ENCODE measurements at places on chromosomes 3 and 15.

GRCh38 chr3:11536936-11537612, 106.6 kb downstream of the VGLL4 start:
- no peak for DNase-seq
- H3K4me3 ChIP-seq, result no peak overlapping the region
- H3K27me3 ChIP-seq, result no peaks in the 10 kb centered on the region

DNA sequence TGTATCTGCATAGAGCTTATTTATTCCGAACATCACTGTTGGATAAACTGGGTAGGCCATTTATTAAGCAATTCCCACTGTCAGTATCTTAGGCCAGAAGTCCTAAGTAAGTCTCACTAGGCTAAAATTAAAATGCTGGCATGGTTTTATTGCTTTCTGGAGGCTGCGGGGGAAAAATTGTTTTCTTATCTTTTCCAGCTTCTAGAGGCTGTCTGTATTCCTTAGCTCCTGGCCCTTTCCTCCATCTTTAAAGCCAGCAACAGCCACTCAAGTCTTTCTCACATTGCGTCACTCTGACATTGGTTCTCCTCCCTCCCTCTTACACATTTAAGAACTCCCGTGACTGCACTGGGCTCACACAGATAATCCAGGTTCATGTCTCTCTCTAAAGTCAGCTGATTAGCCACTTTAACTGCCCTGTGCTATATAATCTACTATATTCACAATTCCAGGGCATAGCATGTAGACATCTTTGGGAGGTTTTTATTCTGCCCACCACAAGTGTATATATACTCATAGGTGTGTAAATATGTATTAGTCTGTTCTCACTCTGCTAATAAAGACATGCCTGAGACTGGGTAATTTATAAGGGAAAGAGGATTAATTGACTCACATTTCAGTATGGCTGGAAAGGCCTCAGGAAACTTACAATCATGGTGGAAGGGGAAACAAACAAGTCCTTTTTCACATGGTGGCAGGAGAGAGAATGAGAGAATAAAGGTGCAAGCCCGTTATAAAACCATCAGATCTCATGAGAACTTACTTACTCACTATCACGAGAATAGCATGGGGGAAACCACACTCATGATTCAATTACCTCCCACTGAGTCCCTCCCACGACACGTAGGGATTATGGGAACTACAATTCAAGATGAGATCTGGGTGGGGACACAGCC, 113.5 kb upstream of the SLC7A14 start:
- H3K4me3 ChIP-seq, result no peak overlapping the region
- H3K27me3 ChIP-seq, result no peaks in the 10 kb centered on the region
- no peak overlapping the region for H3K27ac ChIP-seq
- H3K36me3 ChIP-seq, result no peaks in the 10 kb centered on the region
- no peak for DNase-seq

DNA sequence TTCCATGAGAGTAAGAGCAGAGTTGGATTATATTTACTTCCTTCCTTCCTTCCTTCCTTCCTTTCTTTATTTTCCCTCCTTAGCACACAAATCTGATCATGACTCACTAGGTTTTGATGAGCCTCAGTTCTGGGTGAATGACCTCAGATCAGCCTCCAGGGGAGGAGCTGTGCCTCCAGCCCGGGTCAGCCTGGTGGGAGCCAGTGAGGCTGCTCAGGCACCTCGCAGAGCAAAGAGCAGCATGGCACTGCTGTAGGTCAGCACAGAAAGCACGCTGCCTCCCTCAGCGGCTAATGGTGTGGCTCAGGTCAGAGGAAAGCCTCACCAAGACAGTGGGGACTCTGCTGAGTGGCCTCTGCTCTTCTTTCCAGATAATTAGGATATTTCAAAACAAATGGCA, 108.5 kb downstream of the SYNPR start:
- H3K36me3 ChIP-seq, result no peaks in the 10 kb centered on the region
- no peak overlapping the region for H3K27ac ChIP-seq
- H3K27me3 ChIP-seq, result no peaks in the 10 kb centered on the region
- H3K4me3 ChIP-seq, result no peak overlapping the region
- no peak for DNase-seq

GRCh38 chr3:178823591-178824246, 247.9 kb downstream of the ZMAT3 start:
- no peak overlapping the region for H3K27ac ChIP-seq
- H3K4me3 ChIP-seq, result no peak overlapping the region
- H3K27me3 ChIP-seq, result no peaks in the 10 kb centered on the region
- no peak for DNase-seq

- no peaks in the 10 kb centered on the region for H3K27me3 ChIP-seq
- H3K36me3 ChIP-seq, result no peaks in the 10 kb centered on the region
- no peak overlapping the region for H3K27ac ChIP-seq
- H3K4me3 ChIP-seq, result no peak overlapping the region
Measured at GRCh38 chr3:147393261-147393942, 12.9 kb downstream of the ZIC4 start.

DNA sequence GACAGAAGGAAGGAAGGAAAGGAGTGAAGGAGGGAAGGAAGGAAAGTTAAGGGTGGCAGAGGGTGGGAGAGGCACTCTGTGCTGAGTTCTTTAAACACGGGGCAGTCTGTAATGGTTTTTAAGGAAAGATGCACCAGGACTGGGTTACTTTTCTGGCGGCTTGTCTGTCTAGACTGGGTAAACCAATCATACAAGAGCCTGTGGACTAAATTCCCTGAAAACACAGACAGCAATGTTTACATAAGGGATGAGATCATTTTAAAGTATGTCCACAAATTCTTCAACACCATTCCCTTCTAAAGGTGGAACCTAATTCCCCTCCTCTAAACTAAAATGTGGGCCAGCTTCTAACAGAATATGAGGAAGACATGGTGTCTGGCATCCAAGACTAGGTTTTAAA, 235.5 kb upstream of the IGF1R start:
- H3K4me1 ChIP-seq, result no peaks in the 10 kb centered on the region
- H3K4me3 ChIP-seq, result no peak overlapping the region
- DNase-seq, result no peak
- no peaks in the 10 kb centered on the region for H3K36me3 ChIP-seq
- H3K27me3 ChIP-seq, result no peaks in the 10 kb centered on the region

DNA sequence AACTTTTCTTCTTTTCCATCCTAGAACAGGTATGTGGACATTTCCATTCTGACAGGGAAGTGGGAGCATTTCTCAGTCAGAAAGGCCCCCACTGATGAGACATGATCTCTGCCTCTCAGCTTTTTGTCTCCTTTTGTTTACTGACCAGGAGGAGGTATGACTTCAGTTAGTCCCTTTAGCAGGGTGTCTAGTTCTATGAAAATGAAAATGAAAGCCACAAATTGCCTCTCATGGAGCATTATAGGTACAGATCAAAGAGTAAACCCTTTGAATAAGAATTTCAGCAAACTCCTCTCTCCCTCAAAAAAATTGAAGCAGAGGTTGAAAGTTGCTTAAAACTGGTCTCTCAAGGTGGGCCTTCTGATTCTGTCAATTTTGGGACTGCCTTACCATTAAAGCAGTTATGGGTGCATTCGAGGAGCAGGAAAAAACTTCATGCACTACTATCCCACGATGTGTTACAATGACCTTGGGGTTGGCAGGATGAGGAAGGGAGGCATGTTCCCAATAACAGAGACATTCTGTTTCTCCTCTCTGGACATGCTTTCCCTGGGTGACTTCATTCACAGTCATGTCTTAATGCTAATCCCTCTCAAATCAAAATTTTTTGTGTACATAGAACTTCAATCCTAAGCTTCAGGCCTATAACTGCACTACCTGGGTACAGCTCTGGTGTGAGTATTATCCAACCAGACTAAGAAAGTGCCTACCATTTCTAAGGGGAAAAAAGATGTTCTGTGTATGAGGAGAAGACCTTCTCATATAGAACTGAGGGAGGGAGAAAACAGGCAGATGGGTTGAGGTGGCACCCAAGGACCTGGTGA, 50.6 kb upstream of the TBC1D23 start:
- H3K27ac ChIP-seq, result no peak overlapping the region
- H3K27me3 ChIP-seq, result no peaks in the 10 kb centered on the region
- no peaks in the 10 kb centered on the region for H3K36me3 ChIP-seq
- no peak overlapping the region for H3K4me3 ChIP-seq
- no peaks in the 10 kb centered on the region for H3K4me1 ChIP-seq

GRCh38 chr3:145817870-145818483, 343.0 kb downstream of the PLOD2 start:
- H3K4me3 ChIP-seq, result no peak overlapping the region
- no peak overlapping the region for H3K27ac ChIP-seq
- H3K27me3 ChIP-seq, result no peaks in the 10 kb centered on the region
- H3K36me3 ChIP-seq, result no peaks in the 10 kb centered on the region
- no peaks in the 10 kb centered on the region for H3K4me1 ChIP-seq
- no peak for DNase-seq

DNA sequence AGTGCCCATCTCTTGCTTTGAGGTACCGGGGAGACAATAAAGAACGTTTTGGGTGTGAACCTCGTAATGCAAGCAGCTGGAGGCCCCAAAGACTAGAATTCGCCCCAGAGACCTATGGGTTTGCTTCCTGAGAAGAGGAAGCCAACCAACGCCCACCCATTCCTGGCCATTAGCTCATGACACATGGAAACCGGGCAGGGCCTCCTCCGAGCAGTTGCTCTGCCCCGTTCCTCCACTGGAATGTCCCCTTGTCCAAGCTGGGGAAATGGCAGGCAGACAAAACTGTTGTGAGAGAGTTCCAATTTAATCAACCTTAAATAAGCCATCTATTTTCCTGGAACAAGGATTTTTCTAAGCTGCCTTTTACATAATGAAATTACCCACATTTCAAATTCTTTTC, 250.9 kb upstream of the IGF1R start:
- no peaks in the 10 kb centered on the region for H3K4me1 ChIP-seq
- H3K36me3 ChIP-seq, result no peaks in the 10 kb centered on the region
- no peak overlapping the region for H3K27ac ChIP-seq
- no peak overlapping the region for H3K4me3 ChIP-seq
- H3K27me3 ChIP-seq, result no peaks in the 10 kb centered on the region
- DNase-seq, result no peak

DNA sequence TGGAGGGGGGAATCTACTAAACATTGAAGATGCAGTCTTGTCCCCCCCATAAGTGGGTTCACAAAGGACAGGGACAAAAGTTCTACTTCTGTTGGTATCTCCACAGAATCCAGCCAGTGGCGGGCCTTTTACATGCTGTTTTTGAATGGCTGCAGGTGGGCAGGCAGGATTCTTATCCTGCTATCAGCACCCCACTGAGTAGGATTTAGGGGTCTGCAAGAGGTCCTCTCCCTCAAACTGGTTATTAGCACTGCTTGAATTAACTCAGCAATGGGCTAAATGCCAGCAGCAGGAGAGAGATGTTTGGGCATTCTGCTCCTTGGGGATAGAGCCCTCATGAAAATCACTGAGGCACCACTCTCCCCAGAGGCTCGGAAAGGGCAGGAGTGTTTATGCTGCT, 40.3 kb downstream of the SEMA5B start:
- H3K27ac ChIP-seq, result no peak overlapping the region
- peaks cover 18% of the 10 kb centered on the region for H3K27me3 ChIP-seq
- H3K4me1 ChIP-seq, result peaks cover 14% of the 10 kb centered on the region
- no peak overlapping the region for H3K4me3 ChIP-seq

- no peak for DNase-seq
- no peaks in the 10 kb centered on the region for H3K27me3 ChIP-seq
- no peaks in the 10 kb centered on the region for H3K4me1 ChIP-seq
Measured at GRCh38 chr3:3577823-3578222, 221.4 kb upstream of the LRRN1 start.

DNA sequence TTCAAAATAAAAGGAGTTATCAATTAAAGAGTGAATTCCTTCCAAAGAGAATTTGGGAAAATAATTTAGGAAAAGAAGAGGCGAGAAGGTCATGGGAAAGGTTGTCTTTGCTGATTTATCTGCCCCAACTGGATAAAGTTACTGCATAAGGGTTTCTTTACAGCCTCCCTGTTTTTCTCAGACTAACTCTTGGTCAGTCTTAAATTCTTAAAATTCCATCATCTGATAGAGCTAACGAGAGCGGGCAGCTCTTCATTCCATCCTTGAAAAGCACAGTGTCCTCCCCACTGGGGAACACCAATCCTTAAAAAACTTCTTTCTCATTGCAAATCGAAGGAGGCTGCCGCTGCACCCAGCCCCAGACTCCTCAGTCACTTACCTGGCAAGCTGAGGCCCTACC, 107.2 kb downstream of the PGPEP1L start:
- H3K27ac ChIP-seq, result no peak overlapping the region
- H3K27me3 ChIP-seq, result no peaks in the 10 kb centered on the region
- H3K4me3 ChIP-seq, result no peak overlapping the region
- H3K36me3 ChIP-seq, result no peaks in the 10 kb centered on the region

DNA sequence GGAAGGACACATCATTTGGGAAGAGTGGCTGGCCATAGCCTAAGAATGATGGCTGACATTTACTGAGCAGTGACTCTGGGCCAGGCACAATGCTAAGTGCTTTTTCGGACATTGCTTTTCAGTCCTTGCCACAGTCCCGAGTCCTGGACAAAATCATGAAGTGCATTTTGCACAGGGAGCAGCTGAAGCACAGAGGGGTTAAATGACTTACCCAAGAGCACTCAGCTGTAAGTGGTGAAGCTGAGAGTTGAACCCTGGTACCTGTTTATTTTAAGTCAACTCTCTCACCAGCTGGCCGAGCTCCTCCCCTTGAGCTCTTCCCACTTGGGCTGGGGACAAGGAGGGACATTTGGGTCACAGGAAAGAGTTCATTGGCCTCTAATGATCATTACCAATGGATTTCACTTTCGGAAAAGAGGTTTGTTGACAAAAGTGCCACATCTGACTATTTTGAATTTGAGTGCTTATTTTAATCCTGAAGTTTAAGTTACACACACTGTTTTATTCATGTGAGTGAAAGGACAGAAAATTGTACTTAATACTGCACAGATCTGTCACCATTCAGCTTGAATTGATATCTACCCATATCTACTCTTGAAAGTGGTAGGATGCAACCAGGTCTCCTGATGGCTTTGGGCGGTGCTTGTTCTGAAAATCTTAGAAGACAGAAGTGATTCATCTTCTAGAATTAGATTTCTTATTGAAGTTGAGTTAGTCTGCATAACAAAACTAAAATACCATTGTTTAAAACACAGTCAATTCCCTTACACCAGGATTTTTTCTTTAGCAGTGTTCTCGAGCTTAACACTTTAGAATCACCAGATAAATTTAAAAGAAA, 368.7 kb upstream of the PROK2 start:
- no peaks in the 10 kb centered on the region for H3K27me3 ChIP-seq
- no peak overlapping the region for H3K27ac ChIP-seq
- H3K36me3 ChIP-seq, result no peaks in the 10 kb centered on the region
- no peak for DNase-seq
- H3K4me3 ChIP-seq, result no peak overlapping the region

All from B cell (primary cell).